ENCODE measurements at places on chromosomes 3 and 15.

DNA sequence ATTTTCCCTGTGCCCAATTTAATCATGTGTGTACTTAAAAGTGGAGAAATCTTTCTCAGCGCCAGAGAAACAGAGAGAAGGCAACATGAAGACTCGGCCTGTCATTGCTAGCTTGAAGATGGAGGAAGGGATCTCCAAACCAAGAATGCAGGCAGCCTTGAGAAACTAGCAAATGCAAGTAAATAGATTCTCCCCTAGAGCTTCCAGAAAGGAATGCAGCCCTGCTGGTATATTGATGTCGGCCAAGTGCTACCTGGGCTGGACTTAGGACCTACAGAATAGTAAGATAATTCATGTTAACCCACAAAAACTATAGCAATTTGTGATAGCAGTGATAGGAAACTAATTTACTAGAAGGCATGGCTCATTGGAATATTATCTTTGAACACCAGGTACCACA is 150.9 kb upstream of the ABI3BP start:
- no peak for DNase-seq

GRCh38 chr3:112602217-112602838 is 38.6 kb downstream of the CCDC80 start:
- DNase-seq, result no peak

- DNase-seq, result no peak
Observed at GRCh38 chr3:69761896-69762767, 22.9 kb downstream of the MITF start.

DNA sequence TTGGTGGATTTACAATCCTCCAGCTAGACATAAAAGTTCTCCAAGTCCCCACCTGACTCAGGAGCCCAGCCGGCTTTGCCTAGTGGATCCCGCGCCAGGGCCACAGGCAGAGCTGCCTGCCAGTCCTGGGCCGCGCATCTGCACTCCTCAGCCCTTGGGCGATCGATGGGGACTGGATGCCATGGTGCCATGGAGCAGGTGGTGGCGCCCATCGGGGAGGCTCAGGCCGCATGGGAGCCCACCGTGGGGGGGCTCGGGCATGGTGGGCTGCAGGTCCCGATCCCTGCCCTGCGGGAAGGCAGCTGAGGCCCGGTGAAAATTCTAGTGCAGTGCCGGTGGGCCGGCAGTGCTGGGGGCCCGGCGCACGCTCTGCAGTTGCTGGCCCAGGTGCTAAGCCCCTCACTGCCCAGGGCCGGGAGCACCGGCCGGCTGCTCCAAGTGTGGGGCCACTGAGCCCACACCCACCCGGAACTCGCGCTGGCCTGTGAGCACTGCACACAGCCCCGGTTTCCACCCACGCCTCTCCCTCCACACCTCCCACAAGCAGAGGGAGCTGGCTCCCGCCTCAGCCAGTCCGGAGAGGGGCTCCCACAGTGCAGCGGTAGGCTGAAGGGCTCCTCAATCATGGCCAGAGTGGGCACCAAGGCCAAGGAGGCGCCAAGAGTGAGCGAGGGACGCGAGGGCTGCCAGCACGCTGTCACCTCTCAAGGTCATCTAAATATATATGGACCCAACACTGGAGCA is 38.8 kb upstream of the IGSF11 start:
- no peak for DNase-seq

DNA sequence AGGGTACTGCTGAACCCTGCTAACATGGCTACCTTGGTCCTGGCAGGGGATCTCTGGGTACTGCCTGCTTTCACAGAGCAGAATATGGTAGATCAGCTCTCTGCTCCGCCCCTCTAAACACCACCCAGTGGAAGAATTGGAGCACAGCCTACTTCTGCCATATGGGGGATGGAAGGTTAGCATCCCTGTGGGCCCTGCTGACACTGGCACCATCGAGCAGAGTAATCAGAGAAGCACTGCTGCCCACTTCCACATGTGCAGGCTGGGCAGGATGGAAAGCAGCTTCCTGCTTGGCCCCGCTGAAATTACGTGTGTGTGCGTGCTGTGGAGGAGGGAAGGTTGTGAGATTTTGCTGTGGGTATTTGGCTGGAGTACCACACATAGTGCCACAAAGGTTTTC is 24.8 kb downstream of the CCR1 start:
- DNase-seq, result no peak

- DNase-seq, result no peak
Observed at GRCh38 chr3:45597171-45597570, 2.6 kb downstream of the LIMD1 start.

- no peak for DNase-seq
Observed at GRCh38 chr3:98388147-98388546, 2.3 kb upstream of the OR5K3 start.

DNA sequence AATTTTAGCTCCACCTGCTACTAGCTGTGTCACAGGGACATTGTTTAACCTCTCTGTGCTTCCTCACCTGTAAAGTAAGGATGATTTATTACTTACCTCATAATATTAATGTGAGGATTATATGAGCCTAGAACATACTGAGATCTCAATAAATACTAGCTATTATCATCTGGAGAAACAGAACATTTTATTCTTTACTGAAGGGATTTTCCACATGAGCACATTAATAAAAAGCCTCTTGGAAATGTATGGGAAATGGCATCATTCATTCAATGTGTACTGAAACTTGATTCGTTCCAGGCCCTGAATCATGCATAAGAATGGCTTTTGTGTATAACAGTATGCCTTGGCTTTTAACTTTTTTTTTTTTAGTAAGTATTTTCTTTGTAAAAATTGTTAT is 11.0 kb upstream of the CEMIP start:
- no peak for DNase-seq

GRCh38 chr3:107574650-107575049 is 51.9 kb downstream of the BBX start:
- no peak for DNase-seq

- DNase-seq, result peak; percentile 73
Observed at GRCh38 chr15:64019764-64020163, 26.5 kb downstream of the DAPK2 start.

DNA sequence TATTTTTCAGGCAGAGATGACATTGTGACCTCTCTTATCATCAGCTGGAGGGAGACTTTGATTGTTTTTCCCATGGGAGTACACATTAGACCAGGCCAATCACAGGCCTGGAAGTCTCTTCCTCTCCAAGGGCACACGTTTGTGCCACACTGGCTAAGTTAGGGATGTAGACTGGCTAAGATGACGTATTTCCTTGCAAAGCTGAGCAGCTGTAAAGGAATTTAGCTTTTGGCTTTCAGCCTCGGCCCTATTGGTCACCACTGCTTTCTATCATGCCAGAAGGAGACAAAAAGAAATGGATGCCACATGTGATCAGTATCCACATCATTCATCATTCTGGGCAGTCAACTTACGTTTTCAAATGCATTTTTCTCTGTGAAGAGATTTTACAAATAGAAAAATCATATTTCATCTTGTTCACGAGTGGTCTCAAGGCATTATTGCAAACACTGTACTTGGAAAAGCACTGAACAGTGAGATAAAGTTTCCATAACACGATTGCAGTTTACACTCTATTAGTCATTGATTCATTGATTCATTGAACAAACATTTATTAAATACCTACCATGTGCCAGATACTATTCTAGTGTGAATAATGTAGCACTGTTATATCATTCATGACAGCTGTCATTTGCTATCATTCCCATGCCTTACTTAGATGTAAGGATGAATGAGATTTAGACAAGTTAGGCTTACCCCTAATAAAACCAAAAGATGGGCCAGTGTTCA is 27.0 kb upstream of the RNF7 start:
- DNase-seq, result no peak

Measured in left colon (tissue), 2 donors.